ENCODE measurements at places on chromosomes 6 and 20.

GRCh38 chr6:166057431-166057830 lies 110.2 kb downstream of the TBXT start:
- no peak for DNase-seq

GRCh38 chr6:128370072-128370471 lies 150.3 kb downstream of the PTPRK start:
- peak; percentile 75 for DNase-seq

DNA sequence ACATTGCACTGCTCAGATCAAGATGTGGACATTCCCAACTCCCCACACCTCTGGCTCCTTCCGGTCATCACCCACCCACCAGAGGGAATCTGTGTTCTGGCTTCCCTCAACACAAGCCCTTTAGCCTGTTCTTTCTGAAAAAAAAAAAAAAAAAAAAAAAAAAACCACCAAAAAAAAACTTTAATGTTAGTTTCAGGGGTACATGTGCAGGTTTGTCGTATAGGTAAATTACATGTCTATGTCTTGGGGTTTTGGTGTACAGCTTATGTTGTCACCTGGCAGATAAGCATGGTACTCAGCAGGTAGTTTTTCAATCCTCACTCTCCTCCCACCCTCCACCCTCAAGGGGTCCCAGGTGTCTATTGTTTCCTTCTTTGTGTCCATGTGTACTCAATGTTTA lies 135.8 kb upstream of the FOXA2 start:
- DNase-seq, result no peak

DNA sequence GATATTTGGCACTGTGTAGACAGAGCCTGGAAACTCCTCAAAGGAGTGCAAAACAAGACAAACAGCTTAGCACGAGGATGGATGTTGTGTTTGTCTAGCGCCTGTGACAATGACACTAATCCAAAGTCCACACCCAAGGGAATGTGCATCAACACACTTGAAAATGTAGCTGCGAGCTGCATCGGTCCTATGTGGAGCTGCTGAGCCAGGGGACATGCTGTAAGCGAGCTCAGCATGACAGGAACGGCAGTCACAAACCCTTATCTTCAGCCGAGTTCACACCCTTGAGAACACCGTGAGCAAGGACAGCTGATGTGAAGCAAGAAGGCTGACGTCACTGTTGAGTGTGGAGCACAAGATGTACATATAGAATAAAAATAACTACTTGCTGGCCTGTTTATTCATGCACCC lies 684.3 kb downstream of the QKI start:
- peak; percentile 60 for DNase-seq

GRCh38 chr6:136859430-136859829 lies 37.0 kb downstream of the PEX7 start:
- DNase-seq, result no peak

DNA sequence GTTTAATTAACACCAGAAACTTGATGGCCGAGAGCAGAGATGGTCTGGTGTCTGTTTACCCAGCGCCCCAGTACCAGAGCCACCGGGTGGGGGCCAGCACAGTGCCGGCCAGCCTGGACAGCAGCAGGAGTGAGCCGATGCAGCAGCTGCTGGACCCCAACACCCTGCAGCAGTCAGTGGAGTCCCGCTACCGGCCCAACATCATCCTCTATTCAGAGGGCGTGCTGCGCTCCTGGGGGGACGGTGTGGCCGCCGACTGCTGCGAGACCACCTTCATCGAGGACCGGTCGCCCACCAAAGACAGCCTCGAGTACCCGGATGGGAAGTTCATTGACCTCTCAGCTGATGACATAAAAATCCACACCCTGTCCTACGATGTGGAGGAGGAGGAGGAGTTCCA lies 73.7 kb downstream of the SYNDIG1 start:
- DNase-seq, result no peak

- peak; percentile 98 for DNase-seq
Observed at GRCh38 chr20:51456511-51457509, 85.7 kb downstream of the NFATC2 start.

- peak; percentile 58 for DNase-seq
Observed at GRCh38 chr20:51326201-51326819, 216.2 kb downstream of the NFATC2 start.

DNA sequence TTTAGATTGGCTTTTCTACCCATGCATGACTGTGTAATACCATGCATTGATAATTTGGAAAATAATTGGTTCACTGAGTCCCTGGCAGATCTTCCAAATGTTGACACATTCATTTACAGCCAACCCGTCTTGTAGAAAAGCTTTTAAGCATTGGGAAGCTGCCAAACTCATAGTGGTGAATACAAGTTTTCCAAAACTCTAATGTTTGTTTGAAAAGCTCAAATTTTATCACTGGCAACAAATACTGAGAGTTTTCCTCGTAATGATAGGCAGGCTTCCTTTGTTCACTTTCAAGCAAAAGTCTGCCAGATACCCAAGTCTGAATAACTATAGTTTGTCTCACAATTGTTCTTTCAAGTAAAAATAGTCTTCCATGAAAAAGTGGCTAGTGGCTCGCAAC lies 143.0 kb downstream of the FIG4 start:
- DNase-seq, result no peak

DNA sequence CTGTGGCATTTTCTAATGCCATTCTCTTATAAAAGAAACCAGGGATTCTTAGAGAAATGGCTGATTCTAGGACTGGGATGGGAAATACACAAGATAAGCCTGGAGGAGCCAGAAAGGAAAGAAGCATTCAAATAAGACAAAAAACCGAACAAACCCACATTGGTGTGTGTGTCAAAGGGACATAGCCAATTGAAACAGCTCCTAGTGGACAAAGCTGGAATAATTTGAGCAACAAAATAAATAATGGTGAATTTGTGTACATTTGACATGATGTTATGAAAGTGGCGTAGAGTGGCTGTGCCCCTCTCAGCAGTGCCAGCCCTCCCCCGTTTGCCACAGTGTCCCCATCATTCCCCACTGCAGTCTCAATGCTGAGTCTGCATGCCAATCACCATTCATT lies 55.5 kb downstream of the B3GAT2 start:
- peak; percentile 7 for DNase-seq

GRCh38 chr6:159821122-159821521 lies 21.0 kb downstream of the PNLDC1 start:
- no peak for DNase-seq

GRCh38 chr6:80182308-80182707 lies 75.8 kb downstream of the BCKDHB start:
- DNase-seq, result peak; percentile 23

GRCh38 chr6:53287336-53288225 lies 61.2 kb downstream of the ELOVL5 start:
- peak; percentile 62 for DNase-seq

DNA sequence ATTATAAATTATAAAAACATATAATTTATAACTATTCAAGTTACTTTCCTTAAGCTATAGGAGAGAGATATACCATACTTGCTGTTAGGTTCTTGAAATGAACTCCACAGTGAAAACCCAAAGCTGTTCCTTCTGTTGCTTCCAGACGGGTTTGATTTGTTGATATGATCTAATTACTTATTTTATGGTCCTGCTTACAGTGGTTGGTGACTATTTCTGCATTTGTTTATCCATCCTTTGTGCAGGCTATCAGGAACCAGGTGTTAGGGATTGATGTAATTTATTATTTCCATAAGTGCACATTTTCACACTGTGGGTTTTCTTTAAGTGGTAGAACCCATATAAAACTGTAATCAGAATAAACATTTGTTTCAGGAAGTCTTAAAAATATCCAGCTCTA lies 167.1 kb downstream of the KIF6 start:
- no peak for DNase-seq

DNA sequence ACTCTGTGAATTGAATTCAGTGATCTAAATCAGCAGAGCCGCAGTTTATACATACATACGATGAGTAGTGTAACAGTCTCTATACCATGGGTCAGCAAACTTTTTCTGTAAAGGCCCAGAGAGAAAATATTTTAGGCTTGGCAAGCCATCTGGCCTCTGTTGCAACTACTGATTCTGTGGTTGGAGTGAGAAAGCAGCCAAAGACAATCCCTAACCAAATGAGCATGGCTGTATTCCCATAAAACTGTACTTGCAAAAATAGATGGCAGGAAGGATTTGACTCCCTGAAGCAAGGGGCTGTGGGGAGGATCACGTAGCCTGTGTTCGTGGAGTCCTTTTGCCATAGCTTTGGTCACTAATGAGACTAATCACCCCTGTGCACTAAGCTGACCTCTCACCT lies 17.9 kb upstream of the MOCS1 start:
- peak; percentile 67 for DNase-seq

DNA sequence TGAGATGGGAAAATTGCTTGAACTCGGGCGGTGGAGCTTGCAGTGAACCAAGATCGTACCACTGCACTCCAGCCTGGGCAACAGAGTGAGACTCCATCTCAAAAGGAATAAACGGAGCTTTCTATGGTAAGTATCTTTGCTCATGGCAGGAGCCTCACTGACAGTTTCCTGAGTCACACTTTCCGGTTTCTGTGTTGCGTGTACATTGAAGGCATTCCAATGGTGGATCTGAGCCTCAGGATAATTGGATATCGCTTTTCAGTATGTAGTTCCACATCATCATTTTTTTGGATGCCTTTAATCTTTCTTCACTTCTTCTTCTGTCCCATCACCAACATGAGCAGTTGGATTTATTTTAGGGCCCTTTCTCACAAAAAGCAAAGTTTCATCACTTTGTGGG lies 28.6 kb upstream of the GTSF1L start:
- DNase-seq, result peak; percentile 79

GRCh38 chr20:32378461-32378860 lies 20.3 kb downstream of the ASXL1 start:
- peak; percentile 22 for DNase-seq

DNA sequence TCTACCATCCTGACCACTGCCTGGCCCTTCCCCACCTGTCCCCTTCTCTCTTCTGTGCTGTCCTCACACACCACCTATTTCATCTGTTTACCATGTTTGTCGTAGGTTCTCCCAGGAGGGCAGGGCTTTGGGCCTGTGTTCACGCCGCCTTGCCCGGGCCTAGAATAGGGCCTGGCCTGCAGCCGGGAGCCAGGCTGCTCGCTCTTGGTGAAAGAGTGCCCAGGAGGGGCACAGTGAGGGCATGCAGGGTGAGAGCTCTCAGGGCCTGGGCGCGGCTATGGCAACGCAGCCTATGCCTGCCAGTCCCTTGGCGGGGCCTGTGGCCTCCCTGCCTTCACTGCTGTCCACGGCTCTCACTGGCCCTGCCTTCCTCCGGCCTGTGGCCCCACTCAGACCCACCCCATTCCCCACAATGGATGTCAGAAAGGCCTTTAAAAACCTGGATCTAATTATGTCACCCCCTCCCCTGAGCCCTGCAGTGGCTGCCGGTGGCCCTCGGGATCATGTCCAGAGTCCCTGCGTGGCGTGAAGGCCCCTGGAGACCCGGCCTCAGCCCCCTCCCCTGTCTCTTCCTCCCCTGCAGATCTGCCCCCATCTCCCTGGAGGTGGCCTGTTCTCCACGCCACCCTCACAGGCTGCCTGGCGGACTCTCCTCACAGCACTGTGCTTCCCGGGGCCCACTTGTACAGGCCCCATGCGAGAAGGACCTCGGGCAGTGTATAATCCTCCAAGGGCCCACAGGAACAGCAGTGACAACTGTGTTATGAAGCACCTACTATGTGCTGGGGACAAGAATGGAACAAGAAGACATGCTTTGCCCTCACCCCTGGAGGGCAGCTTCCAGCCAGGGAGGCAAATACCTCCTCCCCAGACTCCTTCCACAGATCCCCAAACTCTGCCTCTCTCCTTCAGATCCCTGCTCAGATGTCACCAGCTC lies 22.9 kb upstream of the NOL4L start:
- DNase-seq, result no peak
